ENCODE measurements at places on chromosomes 7 and 10.

DNA sequence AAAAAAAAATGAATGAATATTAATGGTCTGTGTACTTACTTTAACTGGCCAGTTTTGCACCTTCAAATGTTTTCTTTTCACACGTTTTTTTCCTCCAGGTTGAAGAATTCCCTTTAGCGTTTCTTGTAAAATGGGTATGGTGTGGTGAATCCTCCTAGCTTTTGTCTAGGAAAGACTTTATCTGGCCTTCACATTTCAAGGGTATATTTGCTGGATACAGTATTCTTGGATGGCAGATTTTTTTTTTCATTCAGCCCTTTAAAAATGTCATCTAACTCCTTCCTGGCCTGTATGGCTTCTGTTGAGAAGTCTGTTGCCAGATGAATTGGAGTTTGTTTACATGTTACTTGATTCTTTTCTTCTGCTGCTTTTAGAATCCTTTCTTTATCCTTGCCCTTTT lies 10.1 kb downstream of the SLC25A40 start:
- DNase-seq, result no peak
- no peak overlapping the region for H3K27ac ChIP-seq
- no peak overlapping the region for H3K4me3 ChIP-seq
- no peaks in the 10 kb centered on the region for H3K4me1 ChIP-seq

GRCh38 chr10:117334066-117334465 lies 41.2 kb downstream of the PDZD8 start:
- H3K36me3 ChIP-seq, result peaks cover 6% of the 10 kb centered on the region
- no peaks in the 10 kb centered on the region for H3K27me3 ChIP-seq
- DNase-seq, result no peak
- H3K4me1 ChIP-seq, result no peaks in the 10 kb centered on the region
- H3K4me3 ChIP-seq, result no peak overlapping the region

- no peak overlapping the region for H3K27ac ChIP-seq
- no peaks in the 10 kb centered on the region for H3K36me3 ChIP-seq
- no peak overlapping the region for H3K4me3 ChIP-seq
- no peaks in the 10 kb centered on the region for H3K27me3 ChIP-seq
- no peak for DNase-seq
- no peaks in the 10 kb centered on the region for H3K4me1 ChIP-seq
Measured at GRCh38 chr10:76022366-76022765, 590.9 kb downstream of the LRMDA start.

- H3K27ac ChIP-seq, result no peak overlapping the region
- H3K4me3 ChIP-seq, result no peak overlapping the region
- no peak for DNase-seq
- no peaks in the 10 kb centered on the region for H3K36me3 ChIP-seq
- H3K4me1 ChIP-seq, result no peaks in the 10 kb centered on the region
Measured at GRCh38 chr10:117544004-117544701, 1.6 kb downstream of the EMX2 start.

DNA sequence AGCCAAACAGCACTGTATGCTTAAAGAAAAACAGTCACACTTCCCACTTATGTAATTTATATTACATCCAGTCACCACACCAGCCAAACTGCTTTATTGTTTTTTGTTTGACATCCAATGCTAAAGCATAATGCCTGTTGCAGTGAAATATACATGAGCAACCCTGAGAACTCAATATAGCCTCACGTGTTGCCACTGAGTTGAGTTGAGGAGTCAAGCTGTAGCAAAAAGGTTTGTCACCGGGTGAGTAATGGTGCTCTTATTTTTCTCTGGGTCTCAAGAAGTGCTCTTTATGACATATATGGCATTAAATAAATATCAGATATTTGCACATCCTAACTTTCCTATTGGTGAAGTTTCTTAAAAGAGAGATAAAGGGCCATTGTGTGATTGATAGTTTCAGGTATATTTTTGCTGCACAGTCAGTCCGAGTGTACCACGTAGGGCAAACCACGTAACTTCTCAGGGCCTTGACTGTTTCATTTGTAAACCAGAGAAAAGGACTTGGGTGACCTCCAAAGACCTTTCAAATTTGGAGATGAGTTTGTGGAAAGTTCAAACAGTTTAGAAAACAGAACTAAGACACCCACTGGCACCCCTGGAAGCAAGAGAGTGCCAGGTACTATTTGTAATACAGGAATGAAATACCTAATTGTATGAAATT lies 168.5 kb downstream of the CFTR start:
- no peaks in the 10 kb centered on the region for H3K27me3 ChIP-seq
- no peaks in the 10 kb centered on the region for H3K36me3 ChIP-seq
- H3K4me1 ChIP-seq, result no peaks in the 10 kb centered on the region
- no peak overlapping the region for H3K27ac ChIP-seq
- no peak overlapping the region for H3K4me3 ChIP-seq

DNA sequence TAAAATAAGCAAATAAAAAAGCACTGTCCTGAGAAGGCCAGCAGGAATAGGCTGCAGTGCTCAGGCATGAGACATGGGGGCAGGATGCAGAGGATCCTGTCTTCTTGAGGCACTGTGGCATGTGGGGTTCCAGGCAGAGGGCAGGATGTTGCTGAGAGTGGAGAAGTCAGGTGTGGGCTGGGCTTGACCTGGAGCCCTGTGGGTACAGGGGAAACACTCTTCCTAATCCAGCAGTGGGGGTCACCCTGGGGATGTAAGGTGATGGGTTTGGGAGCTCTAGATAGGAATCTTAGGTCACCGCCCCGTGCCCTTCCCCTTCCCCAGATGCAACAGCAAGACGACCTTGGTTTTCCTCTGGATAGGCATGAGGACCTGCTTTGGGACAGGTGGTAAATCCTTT lies 13.6 kb downstream of the SUMF2 start:
- H3K4me3 ChIP-seq, result no peak overlapping the region
- no peak for DNase-seq
- H3K36me3 ChIP-seq, result peaks cover 16% of the 10 kb centered on the region
- H3K27ac ChIP-seq, result no peak overlapping the region

DNA sequence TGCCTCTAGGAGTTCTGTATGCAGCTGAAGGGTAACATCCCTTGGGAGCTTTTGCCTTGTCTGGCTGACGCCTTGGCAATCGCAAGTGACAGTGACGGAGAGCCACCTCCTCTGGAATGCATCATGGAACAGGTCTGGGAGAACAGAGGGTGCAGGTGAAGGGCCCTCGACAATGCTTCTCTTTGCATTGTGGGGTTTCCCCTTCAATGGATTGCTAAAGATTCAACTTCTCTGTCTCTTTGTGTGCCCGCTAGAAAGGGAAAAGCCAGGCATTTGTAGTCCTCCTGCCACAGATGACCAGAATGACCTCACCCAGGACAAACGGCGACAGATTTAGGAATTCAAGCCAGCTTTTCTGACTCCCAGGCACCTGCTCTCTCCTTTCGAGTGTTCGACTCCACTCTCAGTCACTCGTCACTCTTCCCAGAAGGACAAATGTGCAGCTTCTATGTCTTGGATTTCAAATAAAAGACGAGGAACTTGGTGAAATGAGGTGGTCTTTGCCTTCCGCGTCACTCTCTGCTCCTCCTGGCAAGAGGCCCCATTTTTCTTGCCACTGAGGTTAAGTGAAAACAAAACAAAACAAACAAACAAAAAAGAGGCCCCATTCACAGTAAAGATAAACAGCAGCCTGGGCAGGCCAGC lies 26.1 kb downstream of the IL2RA start:
- no peaks in the 10 kb centered on the region for H3K27me3 ChIP-seq
- H3K27ac ChIP-seq, result no peak overlapping the region
- H3K4me1 ChIP-seq, result no peaks in the 10 kb centered on the region
- no peak overlapping the region for H3K4me3 ChIP-seq
- DNase-seq, result no peak
- H3K36me3 ChIP-seq, result no peaks in the 10 kb centered on the region

GRCh38 chr7:95687759-95688343 lies 84.5 kb upstream of the DYNC1I1 start:
- no peaks in the 10 kb centered on the region for H3K27me3 ChIP-seq
- DNase-seq, result peak; percentile 46
- no peak overlapping the region for H3K27ac ChIP-seq
- no peaks in the 10 kb centered on the region for H3K4me1 ChIP-seq

- H3K36me3 ChIP-seq, result no peaks in the 10 kb centered on the region
- H3K4me3 ChIP-seq, result no peak overlapping the region
- no peaks in the 10 kb centered on the region for H3K4me1 ChIP-seq
Measured at GRCh38 chr7:156157409-156158012, 345.2 kb upstream of the SHH start.
